ENCODE measurements at places on chromosomes 3 and 15.

DNA sequence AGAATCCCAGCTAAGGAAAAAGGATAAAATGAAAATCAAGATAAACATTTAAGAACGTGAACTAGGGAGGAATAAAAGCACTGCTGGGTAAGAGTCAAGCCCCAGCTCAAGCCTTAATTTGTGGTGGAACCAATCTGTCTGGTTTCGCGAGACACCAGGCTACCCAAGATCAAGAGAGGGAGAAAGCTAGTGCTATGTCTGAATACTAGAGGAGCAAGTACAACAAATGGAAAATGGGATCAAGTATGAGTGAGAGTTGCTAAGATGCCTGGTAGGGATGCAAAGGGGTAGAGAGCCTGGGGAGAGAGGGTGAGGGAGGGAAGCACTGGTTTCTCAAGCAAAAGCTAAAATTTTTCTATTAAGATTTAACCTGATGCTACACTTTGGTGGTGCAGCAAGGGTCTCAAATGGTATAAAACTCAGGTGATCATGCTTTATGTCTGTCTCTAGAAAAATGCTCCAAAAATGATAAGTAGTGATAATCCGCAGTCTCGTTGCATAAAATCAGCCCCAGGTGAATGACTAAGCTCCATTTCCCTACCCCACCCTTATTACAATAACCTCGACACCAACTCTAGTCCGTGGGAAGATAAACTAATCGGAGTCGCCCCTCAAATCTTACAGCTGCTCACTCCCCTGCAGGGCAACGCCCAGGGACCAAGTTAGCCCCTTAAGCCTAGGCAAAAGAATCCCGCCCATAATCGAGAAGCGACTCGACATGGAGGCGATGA is 1.7 kb upstream of the SETD5 start:
- DNase-seq: no peak

DNA sequence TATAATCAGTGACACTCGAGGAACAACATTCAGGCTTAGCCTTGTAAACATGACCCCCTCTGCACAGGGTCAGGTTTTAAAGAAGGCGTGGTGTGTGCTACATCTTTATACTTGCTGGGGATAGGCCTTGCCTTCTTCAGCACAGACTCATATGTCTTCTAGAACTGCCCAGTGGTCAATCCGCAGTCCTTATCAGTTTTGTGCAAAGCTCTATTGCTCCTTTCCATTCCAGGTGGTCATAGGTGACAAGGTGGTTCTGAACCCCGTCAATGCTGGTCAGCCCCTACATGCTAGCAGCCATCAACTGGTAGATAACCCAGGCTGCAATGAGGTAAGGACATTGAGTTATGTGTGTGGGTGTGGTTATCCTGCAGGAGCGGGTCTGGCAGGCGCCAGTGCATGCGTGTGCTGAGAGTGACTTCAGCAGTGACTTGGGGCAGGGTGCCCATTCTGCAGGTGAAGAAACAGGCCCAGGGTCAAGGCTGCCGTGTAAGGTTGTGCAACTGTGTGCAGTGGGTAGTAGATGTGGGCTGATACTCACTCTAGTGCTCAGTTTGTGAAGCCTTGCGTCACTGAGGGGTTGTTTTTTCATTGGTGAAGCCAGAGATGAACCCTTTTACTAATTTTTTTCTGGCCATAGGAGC is 150.9 kb downstream of the ITPR1 start:
- no peak for DNase-seq

- DNase-seq: no peak
These were observed 21.3 kb upstream of the LRRC58 start for GRCh38 chr3:120370463-120370862.

- no peak for DNase-seq
These were observed 914.7 kb downstream of the PLOD2 start for GRCh38 chr3:145246291-145246690.

DNA sequence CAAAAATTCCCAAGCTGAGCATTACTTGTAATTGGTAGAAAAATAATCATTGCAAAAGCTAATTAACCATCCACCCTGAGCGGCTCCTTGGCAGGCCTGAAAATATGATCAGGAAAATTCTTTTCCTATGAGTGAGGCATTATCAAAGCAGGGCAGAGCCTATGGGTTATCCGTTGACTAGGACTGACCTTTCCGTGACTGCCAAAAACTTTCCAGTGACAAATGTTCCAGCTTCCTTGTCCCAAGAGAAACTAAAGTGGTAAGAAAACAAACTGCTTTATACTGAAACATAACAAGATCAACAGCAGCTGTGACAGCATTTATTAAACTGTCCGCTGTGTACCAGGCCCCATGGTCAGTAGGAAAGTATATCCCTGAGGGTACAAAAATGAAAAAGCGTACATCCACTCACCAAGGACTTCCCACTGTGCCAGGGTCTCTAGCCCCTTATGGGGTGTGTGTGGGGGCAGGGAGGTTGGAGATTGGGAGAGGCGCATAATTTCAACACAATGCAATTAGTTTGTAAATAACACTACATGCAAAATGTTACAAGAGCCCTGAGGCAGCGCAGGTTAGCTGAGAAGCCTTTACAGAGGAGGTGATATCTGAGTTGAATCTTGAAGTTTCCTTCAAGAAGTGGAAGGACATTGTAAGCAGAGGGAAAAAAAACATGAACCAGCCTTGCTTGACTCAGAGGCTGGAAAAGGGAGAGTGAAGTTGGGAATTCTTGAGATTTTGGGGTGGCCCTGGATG is 8.5 kb downstream of the LIPC start:
- no peak for DNase-seq

DNA sequence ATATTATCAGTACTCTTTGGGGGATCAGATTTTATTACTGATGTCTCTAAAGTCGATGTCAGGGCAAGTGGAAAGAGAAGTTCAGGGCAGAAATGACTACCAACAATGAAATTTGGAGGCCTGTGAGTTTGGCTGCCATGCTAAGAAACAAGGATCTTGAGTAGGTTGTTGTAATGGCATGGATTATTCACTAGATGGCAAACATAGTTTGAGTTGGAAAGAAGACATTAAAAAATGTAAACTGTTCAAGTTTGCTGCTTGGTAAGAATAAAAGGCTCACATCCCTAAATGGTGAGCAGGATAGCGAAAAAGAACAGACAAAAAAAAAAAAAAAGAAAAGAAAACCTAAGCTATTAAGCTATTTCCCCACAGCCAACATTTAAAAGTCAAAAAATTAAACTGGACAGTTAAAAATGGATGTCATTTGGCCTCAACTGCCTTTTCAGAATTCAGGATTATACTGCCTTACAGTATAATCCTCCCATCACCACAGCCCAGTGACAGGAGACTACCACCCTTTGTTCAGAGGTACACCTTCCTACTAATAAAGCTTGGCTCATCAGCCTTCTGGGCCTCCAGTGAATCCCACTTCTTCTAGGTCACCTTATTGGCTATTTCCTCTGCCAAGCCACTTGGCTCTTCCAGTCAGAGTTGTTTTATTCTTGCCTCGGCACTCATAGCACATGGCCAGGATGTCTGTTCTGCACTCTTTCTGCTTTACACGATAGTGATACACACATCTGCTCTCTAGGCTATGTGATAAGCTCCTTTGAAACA is 163.7 kb downstream of the PLD1 start:
- DNase-seq: no peak

- no peak for DNase-seq
These were observed 106.6 kb downstream of the TOP2B start for GRCh38 chr3:25558121-25558520.

DNA sequence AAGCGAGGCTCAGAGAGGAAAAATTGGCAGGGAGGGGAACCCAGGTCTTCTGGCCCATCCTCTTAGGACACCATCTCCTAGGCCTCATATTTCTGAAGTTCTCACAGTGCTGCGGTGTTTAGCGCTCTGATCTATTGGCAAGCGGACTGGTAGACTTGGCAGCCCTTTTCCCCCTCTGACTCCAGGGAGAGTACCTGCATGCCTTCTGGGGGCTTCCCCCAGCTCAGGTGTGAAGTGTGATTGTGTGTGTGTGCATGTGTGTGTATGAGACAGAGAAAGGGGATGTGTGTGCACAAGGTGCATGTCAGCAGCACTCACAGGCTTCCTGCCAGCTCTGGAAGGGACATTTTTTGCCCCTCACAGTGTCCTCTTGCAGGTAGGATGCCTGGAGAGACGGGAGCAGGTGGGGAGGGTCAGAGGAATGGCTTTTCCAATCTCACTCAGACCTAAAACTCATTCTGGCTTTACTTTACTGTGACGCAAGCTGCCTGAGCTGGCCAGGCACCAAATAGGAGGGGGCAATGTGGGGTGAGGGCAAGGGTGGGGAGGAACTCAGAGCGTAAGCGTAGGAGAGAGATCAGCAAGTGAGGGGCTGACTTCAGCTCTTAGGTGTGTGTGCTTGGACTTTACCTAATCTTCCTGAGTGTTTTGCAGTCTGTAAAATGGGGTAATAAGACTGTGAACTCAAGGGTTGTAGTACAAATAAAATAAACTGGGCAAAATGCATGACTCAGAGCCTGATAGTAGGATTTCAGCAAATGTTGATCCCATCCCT is 4.0 kb upstream of the IL17RE start:
- no peak for DNase-seq

DNA sequence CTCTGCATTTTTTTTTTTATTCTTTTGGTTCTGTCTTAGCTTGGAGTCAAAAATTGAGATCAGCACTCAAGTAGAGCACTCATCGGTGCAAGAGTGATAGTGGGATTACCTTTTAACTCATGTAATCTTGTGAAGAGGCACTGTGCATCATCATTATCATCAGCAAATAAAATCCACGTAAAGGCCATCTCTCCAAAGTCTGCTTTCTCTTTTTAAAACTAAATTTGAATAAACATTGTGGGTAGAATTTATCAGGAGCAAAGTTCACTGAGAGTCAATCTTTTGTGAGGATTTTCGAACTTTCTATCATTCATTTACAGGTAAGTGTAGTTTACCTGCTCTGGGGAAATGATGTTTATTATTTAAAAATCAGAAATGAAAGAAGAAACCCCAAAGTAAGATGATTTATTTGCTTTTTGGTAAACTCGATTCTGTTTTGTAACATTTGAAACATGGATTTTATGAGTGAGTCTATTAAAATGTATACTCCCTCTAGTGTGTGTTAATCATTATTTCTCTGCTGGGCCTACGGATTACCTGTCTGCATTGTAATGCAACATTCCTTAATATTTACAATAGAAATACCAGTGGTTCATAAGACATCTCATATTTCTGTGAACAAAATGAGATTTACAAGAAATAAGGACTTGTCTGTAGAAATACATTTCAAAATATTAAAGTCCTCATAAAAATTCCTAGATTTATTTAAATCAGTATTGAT is 327.7 kb upstream of the NAALADL2 start:
- DNase-seq: no peak

GRCh38 chr3:140143367-140144069 is 208.5 kb downstream of the CLSTN2 start:
- DNase-seq: no peak

DNA sequence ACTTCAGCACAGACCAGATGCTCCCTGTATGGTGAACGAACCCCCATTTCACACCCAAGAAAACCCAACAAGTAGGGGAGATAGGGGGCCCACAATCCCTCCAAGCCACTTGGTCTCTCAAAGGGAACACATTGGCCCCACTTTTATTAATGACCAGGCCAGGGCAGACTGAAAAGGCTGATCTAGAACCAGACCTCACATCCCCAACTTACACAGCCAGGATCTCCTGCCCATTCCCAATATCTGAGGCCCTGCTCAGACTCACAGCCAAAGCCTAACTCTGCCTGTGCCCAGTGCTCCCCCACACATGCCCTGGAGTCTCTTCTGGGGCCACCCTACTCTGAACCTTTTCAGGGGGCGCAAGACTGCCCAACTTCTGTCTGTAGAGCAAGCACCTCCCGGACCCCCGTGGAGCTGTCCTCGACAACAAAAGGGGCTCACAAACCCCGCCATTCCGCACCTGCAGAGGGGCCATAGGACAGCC is 1.8 kb downstream of the PLXNB1 start:
- DNase-seq: no peak

- no peak for DNase-seq
These were observed 14.0 kb downstream of the NANOGP8 start for GRCh38 chr15:35071106-35071505.

DNA sequence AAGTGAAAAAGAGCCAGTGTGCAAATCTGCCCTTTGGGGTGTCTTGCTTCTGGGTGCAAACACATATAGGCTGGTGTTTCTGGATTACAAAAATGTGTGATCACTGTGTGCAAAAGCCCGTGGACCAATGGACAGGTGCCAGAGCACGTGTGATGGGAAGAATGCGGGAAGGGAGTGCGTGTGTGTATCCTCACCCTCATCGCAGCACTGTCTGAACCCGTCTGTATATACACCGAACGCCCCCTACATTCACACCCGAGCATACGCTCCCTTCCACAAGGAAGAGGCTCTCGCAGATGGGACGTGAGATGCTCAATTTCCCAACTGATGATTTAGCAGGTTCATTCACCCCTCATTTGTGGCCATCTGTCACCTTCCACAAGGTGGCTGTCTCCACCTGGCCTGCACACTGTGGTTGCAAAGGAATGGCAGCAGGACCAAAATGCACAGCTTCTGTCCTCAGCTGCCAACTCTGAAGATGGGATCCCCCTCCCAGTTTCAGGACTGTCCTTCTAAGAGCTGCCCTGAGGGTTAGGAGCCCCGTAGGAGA is 19.4 kb upstream of the SLC6A1 start:
- DNase-seq: no peak

DNA sequence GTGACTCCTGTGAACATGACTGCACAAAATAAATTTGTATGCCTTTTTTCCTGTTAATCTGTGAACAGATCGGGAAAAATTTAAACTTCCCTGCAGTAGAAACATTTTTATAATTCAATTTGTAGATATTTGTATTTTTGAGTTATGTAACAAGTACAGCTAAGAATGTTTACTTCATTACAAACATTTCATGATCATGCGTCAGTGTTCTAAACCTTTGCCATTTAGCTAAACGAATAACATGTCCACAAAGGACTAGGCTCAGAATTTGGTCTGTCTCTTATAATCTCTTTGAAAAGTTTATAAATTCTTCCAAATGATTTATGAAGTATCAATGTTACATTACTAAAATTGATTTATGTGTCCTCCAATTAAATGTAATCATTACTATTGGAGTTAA is 17.3 kb upstream of the CRYBG3 start:
- no peak for DNase-seq

DNA sequence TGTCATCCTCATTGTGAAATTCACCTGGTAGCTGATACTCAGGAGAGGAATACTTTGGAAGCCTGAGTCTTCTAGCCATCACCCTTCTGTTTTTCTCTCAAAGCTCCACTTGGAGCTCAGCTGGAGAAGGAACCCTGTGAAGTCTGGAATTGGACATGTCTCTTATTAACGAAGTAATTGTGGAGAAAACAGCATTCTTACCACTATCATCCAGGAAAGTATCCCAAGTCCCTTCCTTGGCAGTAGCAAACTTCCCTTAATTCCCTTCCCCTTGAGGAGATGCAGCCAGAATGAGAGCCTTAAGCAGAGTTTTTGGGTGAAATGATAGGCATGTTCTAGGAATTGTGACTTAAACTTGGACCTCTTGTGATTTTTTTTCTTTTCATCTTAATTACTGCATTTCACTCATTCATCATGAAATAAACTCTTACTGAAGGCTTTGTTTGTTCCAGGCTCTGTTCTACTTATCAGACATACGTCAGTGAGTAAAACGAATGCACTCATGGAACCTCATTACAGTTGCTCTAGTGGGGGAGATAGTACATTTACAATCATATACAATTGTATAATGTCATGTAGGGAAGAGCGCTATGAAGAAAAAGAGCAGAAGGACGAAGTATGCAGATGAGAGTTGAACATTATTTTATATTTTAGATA is 30.5 kb upstream of the TCF12 start:
- no peak for DNase-seq

GRCh38 chr3:143885780-143886427 is 37.6 kb upstream of the SLC9A9 start:
- peak; percentile 9 for DNase-seq
